Cerebellar nuclear complex (tissue), 1 donor: ENCODE measurements at places on chromosomes 6 and 20.

- DNase-seq: no peak
Observed at GRCh38 chr6:7218406-7218988, 94.5 kb downstream of the SSR1 start.

DNA sequence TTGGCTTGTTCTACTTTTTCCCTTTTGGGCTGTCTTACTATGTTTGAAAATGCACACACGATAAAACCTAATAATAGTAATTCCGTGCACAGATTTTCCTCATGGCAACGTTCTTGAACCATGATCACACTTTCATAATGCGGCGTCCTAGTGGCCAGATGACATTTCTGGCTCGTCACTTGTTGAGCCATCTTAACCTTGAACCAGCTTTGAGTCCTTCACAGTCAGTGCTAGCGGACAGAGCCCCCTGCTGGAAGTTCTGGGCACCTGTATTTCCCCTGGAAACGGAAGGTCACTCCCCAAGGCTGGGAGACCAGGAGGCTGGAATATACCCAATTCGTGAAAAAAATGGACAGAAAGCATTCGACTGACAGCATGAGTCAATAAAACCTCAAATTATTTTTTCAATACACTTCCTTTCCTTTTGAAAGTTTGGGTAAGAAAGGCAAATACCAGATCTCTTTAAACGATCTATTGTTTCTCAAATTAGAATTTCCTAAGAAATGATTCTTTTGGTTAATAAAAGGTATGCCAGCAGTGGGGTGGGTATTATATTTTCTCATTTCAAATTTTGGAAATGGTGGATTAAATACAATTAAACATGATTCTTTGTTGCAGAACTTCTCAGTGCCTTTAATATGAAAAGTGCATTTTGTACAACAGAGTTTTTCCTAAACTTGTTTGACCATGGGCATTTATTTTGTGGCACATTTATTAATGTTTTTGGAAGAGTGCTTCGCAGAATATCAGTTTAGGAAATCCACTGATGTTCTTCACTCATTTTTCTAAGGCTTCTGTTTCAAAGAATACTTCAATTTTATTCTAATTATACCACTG lies 542.3 kb downstream of the QKI start:
- no peak for DNase-seq

DNA sequence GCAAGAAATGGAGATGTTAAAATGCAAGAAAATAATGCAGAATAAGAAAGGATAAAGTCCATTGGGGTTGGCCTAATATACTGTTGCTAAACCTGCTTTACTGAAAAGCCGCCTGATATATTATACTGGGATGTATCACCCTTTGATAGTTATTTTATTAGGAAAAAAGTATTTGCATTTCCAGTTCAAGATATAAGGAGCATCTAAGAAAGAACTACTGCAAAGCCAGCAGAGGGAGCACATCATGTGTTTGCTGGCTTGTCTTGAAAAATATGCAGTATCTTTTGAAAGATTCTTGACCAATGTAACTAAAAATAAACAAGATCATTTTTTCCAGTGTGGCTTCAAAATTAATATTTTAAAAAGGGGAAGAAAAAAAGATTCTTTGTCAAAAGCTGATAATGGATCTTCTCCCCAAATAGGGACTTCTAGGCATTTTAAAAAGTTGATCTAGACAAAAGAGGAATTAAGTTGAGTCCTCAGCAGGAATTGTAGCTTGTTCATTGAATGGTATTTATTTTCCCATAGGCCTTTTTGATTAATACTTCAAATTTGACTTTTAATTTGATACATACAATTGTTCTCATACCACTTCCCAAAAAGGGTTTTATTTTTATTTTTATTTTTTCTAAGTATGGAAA lies 214.9 kb downstream of the ZFAND3 start:
- DNase-seq: no peak

DNA sequence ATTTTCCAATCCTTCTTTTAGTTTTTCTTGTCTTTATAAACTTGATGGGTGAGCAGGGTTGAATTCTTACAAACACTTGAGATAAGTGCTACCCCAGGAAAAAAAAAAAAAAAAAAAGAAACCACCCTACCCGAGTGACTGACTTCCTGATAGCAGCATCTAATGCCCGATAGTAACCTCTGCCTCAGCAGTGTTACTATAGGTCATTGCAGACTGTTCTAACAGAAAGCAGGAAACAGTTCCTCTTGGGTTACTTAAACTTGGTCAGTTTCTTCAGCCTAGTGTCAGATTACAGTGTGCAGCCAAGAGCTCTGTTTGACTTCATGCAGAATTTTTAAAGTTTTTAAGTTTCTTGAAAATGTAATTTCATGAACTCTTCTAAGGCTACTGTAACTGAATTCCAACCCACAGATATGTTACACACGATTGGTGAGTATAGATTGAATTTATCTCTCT lies 2.1 kb downstream of the MYLIP start:
- no peak for DNase-seq

DNA sequence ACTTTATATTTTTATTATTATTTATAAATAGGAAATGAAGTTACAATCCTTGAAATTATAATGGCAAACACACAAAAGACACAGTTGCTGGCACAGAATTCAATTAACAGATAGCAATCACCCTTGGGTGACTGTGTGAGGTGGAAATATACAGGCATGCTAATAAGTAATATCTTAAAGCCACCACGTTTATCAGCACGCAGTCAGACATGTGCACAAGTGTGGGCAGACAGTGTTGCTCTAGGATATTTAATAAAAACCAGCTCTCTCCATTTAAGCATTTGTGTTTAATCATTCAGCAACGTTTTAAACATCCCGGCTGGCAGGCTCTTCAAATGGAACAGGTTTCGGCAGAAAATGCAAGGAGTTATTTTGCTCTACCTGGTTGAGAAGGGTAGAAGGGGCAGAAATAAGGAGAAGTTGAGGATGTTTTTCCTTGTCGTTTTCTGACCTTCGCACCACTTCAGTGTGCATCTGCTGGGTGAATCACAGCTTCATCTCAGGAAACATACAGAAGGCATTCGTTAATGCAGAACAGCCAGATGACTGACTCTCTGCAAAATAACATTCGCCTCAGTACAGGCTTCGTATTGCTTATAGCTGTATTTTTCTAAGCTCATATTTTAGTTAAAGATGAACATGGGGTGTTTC lies 585.1 kb downstream of the QKI start:
- DNase-seq: no peak

GRCh38 chr6:20841806-20842205 lies 307.5 kb downstream of the CDKAL1 start:
- DNase-seq: no peak

DNA sequence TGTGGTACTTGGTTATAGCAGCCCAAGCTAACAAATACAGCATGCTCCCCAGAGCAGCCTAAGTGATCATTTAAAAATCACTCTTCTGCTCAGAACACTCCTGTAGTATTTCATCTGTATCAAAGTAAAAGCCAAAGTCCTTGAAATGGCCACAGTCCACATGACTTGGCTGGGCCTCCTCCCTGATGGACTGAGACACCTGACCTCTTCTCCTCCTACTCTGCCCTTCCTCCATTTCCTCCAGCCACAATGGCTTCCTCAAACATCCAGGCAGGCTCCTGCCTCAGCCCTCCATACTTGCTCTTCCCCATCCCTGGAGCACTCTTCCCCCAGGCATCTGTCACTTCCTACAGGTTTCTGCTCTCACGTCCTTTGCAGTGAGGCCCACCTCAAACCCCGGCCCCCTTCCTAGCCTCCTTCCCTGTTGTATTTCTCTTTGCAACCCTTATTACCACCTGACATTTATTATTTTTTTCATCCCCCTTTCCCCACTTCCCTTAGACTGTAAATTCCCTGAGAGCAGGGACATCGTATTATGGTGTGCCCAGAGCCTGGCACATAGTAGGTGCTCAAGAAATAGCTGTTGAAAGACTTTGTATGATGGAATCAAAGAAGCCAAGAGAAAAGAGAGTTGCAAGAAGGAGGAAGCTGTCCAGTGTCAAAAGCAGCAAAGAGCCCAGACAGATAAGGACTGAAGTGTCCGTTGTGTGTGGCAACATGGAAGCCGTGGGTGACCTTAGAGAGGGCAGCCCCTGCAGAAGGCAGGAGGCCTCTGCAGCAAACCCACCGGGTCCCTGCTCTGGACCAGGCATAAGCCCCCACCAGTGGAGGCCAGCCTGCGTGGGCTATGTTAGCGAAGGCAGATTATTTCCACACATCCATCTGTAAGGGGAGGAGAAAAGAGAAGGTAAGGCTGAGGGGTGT lies 87.5 kb downstream of the TRERF1 start:
- DNase-seq: no peak

GRCh38 chr6:16805243-16805950 lies 44.1 kb upstream of the ATXN1 start:
- DNase-seq: no peak

- DNase-seq: no peak
Observed at GRCh38 chr6:21259660-21260059, 333.9 kb upstream of the SOX4 start.

GRCh38 chr20:47258745-47259695 lies 97.5 kb downstream of the ZMYND8 start:
- DNase-seq: no peak

GRCh38 chr6:2232445-2232844 lies 13.0 kb downstream of the GMDS start:
- DNase-seq: no peak

DNA sequence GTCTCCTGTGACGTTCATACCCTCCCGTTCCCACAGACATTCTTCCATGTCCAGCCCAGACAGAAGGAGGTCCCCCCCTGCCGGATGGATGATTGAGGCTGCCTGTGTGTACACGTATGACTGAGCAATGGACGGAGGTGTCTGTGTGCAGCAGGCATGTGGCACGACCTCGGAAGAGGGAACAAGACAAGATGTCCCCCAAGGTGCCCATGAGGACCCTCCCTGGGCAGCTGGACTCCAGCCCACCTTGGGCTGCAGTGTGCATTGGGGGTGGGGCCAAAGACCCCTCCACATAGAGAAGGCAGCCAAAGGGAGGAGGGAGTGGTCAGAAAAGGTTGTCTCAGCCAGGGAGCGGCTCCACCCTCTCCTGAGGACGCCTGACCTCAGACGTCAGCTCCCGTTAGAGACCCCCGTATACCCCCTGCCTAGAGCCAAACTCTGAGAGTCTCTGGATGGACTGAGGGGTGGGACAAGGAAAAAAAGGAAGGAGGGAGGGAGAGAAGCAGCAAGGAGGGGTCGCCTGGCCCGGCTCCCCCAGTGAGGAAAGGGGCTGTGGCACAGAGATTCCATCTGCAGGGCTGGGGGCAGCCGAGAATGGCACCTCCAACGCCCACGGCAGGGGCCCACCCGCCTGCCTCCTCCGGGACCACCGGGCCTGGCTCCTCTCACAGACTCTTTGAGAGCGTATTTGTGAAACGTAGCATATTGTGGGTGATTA lies 92.9 kb upstream of the BHLHE23 start:
- no peak for DNase-seq

- DNase-seq: no peak
Observed at GRCh38 chr20:1937316-1937976, 42.2 kb downstream of the SIRPA start.

DNA sequence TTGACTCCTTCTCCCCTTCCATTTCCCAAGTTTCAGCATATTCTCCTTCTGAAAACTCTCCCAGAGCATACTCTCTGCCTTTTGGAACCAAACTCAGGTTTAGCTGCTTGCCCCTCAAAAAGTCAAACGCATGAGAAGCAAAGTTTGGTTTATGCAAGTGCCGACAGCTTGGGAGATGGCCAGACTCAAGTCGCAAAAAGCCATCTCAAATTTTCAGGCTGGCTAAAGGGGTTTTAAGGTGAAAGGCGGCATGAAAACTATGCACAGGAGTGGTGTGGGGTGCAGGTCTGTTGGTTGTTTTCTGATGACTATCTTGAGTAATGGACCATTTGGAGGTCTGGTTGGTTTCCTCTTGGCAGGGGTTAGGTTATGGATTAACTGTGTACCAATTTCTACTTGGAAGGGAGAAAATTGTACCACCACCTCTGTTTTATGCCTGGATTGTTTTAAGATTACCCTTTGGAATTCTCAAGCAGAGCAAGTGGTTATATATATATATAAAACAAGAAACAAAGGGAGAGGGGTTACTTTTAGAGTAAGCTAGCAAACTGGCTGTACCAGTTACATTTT lies 52.4 kb upstream of the SCGN start:
- DNase-seq: no peak

DNA sequence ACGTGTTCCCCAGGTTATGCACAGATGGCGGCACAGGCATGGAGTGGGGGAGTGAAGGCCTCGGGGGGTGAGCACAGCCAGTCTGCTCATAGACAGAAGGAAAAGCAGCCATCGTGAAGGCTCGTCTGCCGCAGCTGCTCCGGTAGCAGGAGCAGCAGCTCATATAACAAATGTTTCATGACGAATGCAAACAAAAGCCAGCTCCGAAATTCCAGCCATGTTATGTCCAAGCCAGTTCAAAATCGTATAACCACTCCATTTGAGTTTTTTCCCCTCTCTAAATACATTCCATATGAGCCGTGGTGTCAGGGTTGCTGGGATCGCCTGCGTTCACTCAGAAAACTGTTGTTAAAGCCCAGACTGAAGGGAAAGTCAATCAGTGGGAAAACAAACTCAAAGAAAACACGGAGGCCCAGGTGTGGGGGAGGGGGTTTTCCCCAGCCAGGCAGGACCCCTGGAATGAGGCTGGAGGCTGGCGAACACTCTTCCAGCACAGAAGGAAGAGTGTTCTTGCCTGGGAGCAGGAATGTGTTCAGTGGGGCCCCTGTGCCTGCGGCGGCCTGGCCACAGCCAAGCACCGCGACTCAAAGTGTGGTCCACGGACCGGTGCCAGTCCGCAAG lies 280.4 kb upstream of the TAB2 start:
- DNase-seq: no peak

DNA sequence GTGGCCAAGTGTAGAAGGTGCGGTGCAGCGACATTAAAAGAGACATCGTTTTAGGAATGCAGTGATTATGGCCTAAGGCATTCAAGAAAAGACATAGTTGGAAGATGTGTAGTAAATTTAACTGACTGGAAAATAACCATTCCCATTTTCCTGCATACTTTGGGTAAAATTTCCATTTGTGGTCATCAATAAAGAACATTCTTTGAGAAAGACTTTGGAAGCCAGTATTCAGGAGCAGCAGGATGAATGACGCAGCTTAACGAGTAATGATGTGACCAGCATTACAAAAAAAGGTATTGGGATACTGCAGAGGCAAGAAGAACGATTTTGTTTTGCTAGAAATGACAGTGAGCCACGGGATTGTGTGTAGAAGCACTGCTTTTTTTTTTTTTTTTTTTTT lies 7.0 kb upstream of the RWDD1 start:
- no peak for DNase-seq

DNA sequence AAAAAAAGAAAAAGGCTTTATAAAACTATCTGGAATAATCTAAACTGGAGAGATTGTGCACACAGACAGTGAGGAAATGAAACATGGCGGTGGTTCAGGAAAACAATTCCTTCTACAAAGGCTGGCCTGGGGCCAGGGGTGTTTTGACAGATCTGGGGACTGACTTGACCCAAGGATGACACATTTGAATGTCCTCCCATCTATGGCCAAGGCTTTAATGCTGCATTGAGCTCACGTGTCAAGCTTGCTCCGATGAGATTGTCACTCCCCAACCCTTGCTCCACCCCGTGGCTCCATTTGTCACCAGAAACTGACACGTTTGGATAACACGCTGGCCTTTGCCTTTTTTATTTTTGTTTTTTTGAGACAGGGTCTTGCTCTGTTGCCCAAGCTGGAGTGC lies 156.1 kb downstream of the ZFP64 start:
- no peak for DNase-seq

- DNase-seq: no peak
Observed at GRCh38 chr6:37392821-37393220, 39.0 kb downstream of the RNF8 start.
